ENCODE measurements at places on chromosomes 1 and 21. TPM values are rescaled to one million over a fixed set of nuclear protein-coding genes. Genes with fewer than 3 reads are reported as not detected.

The CSMD2 gene
- total RNA-seq = not detected

The AMY1C gene
- total RNA-seq = not detected

The DNAH14 gene
- total RNA-seq = 11.1 TPM

The HHIPL2 gene
- total RNA-seq = not detected

The FMN2 gene
- total RNA-seq = 0.21 TPM

The SELENON gene
- total RNA-seq = 9.2 TPM

The C4BPA gene
- total RNA-seq = not detected

The SIK1 gene
- 21.5 TPM for total RNA-seq

The FASLG gene
- not detected for total RNA-seq

The OVAAL gene
- not detected for total RNA-seq

The RXFP4 gene
- not detected for total RNA-seq

The NPHS2 gene
- total RNA-seq = not detected

The DYNLT5 gene
- total RNA-seq = not detected
